ENCODE measurements at places on chromosomes 5 and 9.

GRCh38 chr9:94079236-94079635 lies 5.0 kb upstream of the PTPDC1 start:
- no peak for DNase-seq

DNA sequence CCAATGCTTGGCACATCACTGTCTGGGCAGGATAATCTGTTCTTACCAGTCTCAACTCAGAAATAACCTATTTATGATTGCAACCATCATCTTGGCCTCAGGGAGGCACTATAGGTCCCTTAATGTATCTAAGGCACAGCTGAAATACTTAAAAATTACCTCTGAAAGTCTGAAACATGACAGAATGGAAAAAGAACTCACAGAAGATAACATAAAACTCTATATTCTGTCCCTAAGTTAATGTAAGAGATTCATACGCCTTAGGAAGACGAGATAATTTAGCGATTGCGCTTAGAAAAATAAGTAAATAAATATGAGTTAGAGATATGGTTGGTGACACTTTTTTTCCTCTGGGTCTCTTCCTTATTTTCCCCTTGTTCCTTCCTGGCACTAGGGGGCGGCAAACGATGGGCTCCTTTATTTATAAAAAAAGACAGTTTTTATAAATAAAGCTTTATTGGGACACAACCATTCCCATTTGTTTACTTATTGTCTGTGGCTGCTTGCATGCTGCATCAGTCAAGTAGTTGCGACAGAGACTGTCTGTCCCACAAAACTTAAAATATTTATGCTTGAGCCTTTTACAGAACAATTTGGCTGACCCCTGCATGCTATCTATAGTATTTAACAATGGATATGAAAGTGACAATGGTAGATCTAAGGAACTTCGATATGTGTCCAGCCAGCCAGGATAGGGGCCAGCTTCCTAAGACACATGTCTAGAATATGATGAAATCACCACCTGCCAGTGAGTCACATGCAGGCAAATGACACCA lies 79.6 kb downstream of the PDE4D start:
- DNase-seq, result no peak

GRCh38 chr5:107063511-107063910 lies 607.2 kb downstream of the EFNA5 start:
- no peak for DNase-seq

- DNase-seq, result no peak
These were observed 115.8 kb upstream of the LIFR start for GRCh38 chr5:38672059-38672788.

- DNase-seq, result peak; percentile 33
These were observed 86.6 kb downstream of the EHMT1 start for GRCh38 chr9:137705443-137705863.

GRCh38 chr9:109941771-109942170 lies 161.8 kb downstream of the PALM2AKAP2 start:
- DNase-seq, result no peak

DNA sequence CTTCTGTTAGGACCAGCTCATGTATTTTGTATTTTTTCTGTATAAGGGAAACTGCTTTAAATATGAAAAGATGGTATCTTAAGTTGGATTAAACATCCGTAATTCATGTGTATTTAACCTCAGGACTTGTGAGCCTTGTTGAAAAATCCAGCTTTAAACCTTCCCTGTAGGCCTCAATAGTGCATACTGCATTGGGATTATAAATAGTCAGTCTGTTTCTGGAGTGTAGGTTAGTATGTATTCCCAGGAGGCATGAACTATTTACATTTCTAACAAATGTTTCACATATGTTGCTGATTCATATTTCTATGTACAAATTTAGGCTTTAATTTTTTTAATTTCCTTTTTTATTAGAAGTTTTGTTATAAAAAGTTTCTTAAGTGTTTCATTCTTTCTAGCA lies 137.9 kb upstream of the GRHPR start:
- no peak for DNase-seq

DNA sequence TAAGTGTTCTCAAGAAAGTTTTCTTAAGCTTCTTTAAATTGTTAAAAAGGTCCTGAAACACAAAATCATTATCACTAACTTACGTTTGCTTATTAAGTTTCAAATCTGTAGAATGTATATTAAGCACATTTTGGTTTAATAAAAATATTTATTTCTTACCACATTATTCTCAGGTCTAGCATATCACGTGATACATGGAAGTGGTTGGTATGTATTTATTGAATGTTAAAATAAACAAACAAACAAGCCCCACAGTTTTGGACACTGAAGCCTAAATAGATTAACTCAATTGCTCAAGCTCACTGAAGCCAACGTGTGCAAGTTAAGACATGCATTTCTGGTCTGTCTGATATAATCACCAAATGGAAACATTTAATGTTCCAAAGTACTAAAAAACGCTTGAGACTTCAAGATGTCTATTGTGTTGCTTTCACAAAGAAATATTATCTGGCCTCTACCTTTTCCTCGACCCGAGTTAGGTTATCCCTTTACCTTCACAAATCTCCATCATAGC lies 1136.9 kb downstream of the TAF11L14 start:
- no peak for DNase-seq

GRCh38 chr9:93124793-93125192 lies 9.3 kb downstream of the NINJ1 start:
- DNase-seq, result no peak

DNA sequence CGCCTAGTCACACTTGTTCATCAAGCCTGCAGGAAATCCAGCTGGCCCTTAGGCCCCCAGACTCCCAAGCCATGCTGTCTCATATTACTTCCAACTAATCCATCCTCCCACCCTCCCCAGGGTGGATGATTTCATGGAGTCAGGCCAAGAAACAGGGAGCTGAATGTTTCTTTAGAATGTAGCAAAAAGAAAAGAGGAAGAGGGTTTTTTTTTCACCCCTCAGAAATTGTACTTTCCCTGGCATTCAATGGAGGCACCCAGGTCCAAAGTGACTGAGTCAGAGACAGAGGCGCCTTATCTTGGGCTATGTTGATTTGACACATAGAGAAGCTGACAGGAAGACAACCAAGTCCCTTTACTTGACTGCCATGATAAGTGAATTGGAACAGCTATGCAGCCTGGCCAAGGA lies 260.2 kb upstream of the NR4A3 start:
- no peak for DNase-seq

GRCh38 chr9:29214690-29215253 lies 1641.5 kb upstream of the C9orf72 start:
- DNase-seq, result no peak

DNA sequence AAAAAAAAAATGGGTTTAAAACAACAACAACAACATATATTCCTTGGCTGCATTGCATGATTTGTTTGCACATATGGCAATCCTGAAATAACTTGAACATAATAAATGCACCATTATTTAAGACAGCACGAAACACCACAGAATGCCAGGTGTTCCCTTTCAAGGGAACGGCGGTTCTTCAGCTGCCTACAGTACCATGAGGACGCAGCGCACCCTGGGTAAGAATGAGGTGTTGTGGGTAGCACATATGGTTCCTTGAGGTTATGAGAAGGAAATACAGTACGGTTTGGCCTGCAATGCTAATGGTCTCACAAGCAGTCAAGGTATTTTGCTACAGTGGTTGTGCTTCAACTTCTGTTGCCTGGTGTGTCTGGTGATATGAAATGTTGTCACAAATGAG lies 174.8 kb downstream of the SLC12A2 start:
- no peak for DNase-seq

DNA sequence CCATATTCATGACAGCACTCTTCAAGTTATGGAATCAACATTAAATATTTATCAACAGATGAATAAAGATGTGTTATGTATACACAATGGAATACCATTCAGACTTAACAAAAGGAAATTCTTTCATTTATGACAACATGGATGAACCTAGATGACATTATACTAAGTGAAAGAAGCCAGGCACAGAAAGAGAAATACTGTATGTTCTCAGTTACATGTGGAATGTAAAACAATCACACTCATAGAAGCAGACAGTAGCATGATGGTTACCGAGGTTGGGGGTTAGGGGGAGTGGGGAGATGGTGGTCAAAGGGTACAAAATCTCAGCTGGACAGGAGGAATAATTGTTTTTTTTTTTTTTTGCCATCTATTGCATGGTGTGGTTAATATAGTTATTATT lies 431.9 kb downstream of the DMAC1 start:
- DNase-seq, result no peak

- DNase-seq, result no peak
These were observed 8.4 kb downstream of the DBN1 start for GRCh38 chr5:177465044-177465443.

DNA sequence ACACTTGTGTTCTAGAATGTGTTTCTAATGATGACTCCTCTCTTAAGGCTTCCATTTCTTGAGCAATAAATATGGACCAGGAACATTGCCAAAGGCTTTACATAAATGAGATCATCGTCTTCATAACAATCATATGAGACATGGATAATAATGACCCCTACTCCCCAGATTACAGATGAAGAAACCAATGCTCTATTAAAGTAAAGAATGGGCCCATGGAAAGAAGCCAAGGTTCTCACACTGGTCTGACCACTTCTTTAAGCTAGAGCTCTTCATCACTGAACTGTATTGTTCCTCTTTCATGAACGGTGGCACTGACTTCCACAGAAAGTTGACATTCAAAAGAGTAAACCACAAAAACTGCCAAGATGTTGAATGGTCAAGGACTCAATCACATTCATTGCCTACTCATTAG lies 65.3 kb downstream of the MARCHF3 start:
- DNase-seq, result no peak

DNA sequence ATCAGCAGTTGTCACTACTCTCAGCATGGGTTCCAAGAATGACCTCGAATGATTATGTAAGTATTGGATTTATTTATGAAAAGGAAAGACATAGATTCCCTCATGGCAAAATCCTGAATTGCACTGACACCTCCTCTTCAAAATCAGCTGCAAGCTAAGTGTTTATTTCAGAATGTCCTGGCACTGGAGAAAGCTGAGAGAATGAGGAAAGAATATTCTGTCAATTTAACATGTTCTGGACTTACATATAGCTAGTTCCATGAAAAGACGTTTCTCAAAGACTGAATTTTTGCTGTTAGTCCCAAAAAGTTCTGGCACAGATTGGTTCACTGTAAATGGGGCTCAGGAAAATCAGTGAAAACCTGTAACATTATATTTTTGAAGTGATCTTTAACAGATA lies 120.3 kb downstream of the NREP start:
- no peak for DNase-seq

Measured in stimulated activated CD4-positive, alpha-beta T cell treated with anti-CD3 and anti-CD28 coated beads, Interleukin-4, amount 100 ng/mL, for 1 hour (primary cell).